ENCODE measurements at places on chromosomes 2 and 18. TPM values are rescaled to one million over a fixed set of nuclear protein-coding genes. Genes with fewer than 3 reads are reported as not detected.

DNA sequence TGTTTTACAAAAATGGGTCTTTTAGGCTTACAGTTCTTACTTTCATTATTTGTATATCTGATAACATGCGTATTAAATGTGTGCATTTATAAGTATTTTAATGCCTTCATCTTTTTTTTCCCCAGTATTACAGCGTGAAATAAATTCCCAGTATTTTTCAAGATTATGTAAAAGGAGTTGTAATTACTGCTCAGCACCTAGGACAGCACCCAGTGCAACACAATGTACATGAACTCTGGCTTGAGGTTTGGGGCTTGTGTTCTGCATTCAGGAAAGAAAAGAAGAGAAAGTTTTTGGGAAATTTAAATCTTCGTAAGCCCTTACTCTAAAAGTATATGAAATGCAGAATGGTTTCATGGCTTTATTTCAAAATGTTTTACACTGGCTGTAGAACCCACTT is 16.7 kb downstream of the ZNF638 start:
- no peaks in the 10 kb centered on the region for H3K27me3 ChIP-seq
- no peak overlapping the region for H3K27ac ChIP-seq
- no peaks in the 10 kb centered on the region for H3K4me1 ChIP-seq
- H3K4me3 ChIP-seq = no peak overlapping the region
- H3K36me3 ChIP-seq = peaks cover 34% of the 10 kb centered on the region
- peak; percentile 20 for DNase-seq

GRCh38 chr2:54206596-54206995 is 49.4 kb downstream of the TSPYL6 start:
- no peaks in the 10 kb centered on the region for H3K36me3 ChIP-seq
- H3K4me1 ChIP-seq = no peaks in the 10 kb centered on the region
- H3K27me3 ChIP-seq = no peaks in the 10 kb centered on the region
- peak; percentile 10 for DNase-seq
- no peak overlapping the region for H3K4me3 ChIP-seq

- DNase-seq = no peak
- H3K27ac ChIP-seq = no peak overlapping the region
- H3K4me3 ChIP-seq = no peak overlapping the region
- no peaks in the 10 kb centered on the region for H3K36me3 ChIP-seq
- H3K27me3 ChIP-seq = no peaks in the 10 kb centered on the region
Observed at GRCh38 chr18:11046140-11046539, 103.2 kb downstream of the PIEZO2 start.

GRCh38 chr2:230779126-230779525 is 66.5 kb downstream of the CAB39 start:
- H3K27ac ChIP-seq = no peak overlapping the region
- H3K4me3 ChIP-seq = no peak overlapping the region
- no peaks in the 10 kb centered on the region for H3K36me3 ChIP-seq
- no peak for DNase-seq
- H3K27me3 ChIP-seq = no peaks in the 10 kb centered on the region

PPIG gene
- 55.4 TPM for total RNA-seq

DNA sequence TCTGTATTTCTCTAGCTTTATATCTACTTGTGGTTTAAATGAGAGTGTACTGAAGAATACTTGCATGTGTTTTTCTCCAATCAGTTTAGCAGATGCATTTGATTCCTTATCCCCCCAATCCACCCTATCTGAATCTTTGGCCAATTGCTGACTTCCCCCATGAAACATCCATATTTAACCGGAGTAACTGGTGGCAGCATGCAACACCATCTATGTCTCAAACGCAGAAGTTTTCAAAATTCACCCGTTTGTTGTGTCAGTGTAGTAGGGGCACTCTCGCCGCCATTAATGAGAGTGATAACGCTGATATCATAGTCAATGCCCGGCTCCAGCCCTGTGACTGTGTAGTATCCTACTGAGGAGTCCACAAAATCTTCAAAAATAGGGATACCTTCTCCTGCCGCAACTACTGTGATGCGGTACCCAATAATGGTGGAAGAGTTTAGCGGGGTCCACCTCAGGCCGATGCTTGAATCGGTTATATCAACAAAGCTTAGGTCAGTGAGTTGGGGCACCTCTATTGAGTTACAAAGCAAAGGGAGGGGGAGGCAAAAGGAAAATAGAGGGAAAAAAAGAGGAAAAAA is 43.1 kb downstream of the FN1 start:
- no peak overlapping the region for H3K27ac ChIP-seq
- no peak for DNase-seq

- peaks cover 66% of the 10 kb centered on the region for H3K4me1 ChIP-seq
- H3K4me3 ChIP-seq = no peak overlapping the region
- no peak overlapping the region for H3K27ac ChIP-seq
- peaks cover 64% of the 10 kb centered on the region for H3K27me3 ChIP-seq
- DNase-seq = no peak
Observed at GRCh38 chr18:48929941-48930713, 20.6 kb downstream of the SMAD7 start.

- no peaks in the 10 kb centered on the region for H3K36me3 ChIP-seq
- DNase-seq = no peak
- peak overlapping the region; percentile 74 for H3K27ac ChIP-seq
- peaks cover 14% of the 10 kb centered on the region for H3K4me1 ChIP-seq
- H3K27me3 ChIP-seq = no peaks in the 10 kb centered on the region
Observed at GRCh38 chr2:196233021-196233804, 61.8 kb upstream of the STK17B start.

DNA sequence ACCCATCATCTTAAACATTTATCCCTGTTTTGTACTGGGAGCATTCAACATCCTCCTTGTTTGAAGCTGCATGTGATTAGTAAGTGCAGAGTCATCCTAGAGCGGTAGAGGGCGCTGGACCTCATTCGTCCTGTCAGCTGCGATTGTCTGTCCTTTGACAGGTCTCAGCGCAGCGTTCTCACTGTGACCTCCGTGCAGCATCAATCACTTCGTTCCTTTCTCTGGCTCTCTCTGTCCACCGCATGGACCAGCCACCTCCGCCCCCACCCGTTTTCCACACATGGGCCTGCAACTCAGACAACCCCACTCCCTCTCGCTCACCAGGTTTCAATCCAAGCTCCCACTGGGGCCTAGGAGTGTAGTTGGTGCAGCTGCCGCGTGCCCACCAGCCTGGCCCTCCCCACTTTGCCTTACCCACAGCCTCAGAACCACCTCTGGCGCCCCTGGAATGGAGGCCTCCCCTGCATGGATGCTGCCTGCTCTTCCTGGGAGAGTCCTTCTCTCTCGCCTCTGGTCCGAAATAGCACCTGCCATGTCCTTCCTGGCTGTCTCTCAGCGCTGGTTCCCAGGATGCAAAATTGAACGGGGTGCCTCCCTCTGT is 90.5 kb downstream of the NDUFA10 start:
- DNase-seq = peak; percentile 57
- no peaks in the 10 kb centered on the region for H3K27me3 ChIP-seq
- H3K4me3 ChIP-seq = no peak overlapping the region
- no peaks in the 10 kb centered on the region for H3K36me3 ChIP-seq
- no peak overlapping the region for H3K27ac ChIP-seq

DNA sequence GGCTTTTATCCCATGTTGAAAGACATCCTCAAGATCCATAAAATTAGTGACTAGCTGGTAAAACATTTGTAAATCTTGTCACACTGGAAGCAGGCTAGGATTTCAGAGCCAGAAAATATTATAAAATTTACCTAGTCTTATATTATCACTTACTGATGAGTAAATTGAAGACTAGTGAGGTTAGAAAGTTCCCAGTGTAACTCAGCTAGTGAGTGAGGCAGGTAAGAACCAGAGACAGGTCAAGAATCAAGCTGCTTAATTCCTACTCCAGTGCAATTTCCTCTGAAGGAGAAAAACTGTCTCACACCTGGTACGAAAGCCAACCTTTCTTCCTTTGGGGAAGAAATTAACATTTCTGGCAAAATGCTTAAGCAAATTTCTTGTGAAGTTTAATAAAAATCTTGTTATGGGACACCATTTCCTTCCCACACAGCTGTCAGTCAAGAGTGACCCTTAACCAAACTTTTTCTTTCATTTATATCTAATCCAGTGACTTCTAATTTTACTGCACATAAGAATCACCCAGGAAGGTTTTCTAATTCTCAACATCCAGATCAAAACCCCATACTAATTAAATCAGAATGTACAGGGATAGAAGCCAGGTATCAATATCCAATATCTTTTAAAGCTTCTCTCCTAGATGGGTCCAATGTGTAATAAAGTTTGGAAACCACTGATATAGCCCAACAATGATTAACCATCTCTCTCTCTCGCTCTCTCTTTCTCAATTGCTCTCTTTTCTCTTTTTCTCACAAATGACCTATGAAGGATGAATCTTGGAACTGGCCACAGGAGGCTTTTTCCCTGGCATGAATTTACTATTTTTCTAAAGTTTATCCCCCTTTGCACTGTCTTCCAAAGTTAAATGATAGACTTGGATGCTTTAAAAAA is 264.3 kb upstream of the SLC39A10 start:
- no peaks in the 10 kb centered on the region for H3K27me3 ChIP-seq
- H3K36me3 ChIP-seq = no peaks in the 10 kb centered on the region
- DNase-seq = no peak
- no peaks in the 10 kb centered on the region for H3K4me1 ChIP-seq
- no peak overlapping the region for H3K4me3 ChIP-seq

GRCh38 chr18:23363865-23364570 is 89.1 kb upstream of the RIOK3 start:
- no peak for DNase-seq
- no peak overlapping the region for H3K27ac ChIP-seq
- no peaks in the 10 kb centered on the region for H3K36me3 ChIP-seq
- H3K4me3 ChIP-seq = no peak overlapping the region

- H3K27me3 ChIP-seq = no peaks in the 10 kb centered on the region
- H3K27ac ChIP-seq = no peak overlapping the region
- DNase-seq = no peak
- H3K36me3 ChIP-seq = peaks cover 16% of the 10 kb centered on the region
- H3K4me1 ChIP-seq = no peaks in the 10 kb centered on the region
- no peak overlapping the region for H3K4me3 ChIP-seq
Observed at GRCh38 chr2:218576854-218577253, 8.2 kb downstream of the CNOT9 start.

DNA sequence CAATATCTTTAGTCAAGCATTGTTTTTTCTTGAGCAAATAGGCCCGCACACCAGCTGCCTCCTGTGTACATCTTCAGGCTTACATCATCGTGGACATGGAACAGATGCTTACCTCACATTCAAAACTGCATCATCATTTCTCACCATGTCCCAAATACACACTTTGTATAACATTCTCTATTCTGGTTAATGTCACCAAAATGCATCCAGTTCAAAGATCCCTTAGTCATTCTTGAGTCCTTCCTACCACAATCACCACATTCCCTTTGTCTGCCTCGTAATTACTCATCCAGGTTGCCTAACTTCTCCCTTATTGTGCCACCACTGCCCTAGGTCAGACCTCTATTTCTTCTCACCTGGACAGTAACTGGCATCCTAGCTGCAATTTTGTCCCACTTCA is 373.7 kb upstream of the GALNT5 start:
- no peaks in the 10 kb centered on the region for H3K27me3 ChIP-seq
- no peaks in the 10 kb centered on the region for H3K36me3 ChIP-seq
- no peak for DNase-seq
- H3K4me1 ChIP-seq = no peaks in the 10 kb centered on the region
- no peak overlapping the region for H3K27ac ChIP-seq

- H3K4me3 ChIP-seq = no peak overlapping the region
- peaks cover 7% of the 10 kb centered on the region for H3K4me1 ChIP-seq
- no peak overlapping the region for H3K27ac ChIP-seq
Observed at GRCh38 chr2:237060534-237061312, 25.0 kb upstream of the COPS8 start.

EIF5B gene
- 13.2 TPM for total RNA-seq

- H3K36me3 ChIP-seq = no peaks in the 10 kb centered on the region
- no peaks in the 10 kb centered on the region for H3K27me3 ChIP-seq
- no peak overlapping the region for H3K4me3 ChIP-seq
- H3K4me1 ChIP-seq = no peaks in the 10 kb centered on the region
Observed at GRCh38 chr2:216243026-216243425, 129.3 kb downstream of the MARCHF4 start.

- DNase-seq = no peak
- H3K27me3 ChIP-seq = no peaks in the 10 kb centered on the region
- no peak overlapping the region for H3K4me3 ChIP-seq
- no peaks in the 10 kb centered on the region for H3K36me3 ChIP-seq
Observed at GRCh38 chr18:26489881-26490280, 58.5 kb downstream of the KCTD1 start.

DNA sequence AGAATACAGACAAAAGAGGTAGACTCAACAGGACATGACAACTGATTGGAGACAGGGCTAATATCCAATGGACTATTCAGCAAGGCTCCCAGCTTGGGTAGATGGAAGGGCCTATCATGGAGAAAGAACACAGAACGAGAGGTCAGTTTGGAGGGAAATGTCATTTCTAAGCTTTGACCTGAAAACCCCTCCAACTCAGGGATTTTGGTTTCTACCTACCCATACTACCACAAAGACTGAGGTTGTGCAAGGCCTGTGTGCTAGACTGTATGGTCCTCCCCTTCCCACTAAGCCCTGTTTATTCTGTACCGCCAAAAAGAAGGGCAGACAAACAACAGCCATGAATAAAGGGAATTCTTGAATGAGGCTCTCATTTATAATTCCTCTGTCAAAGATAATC is 288.9 kb downstream of the ZNF385B start:
- H3K27me3 ChIP-seq = no peaks in the 10 kb centered on the region
- no peak overlapping the region for H3K27ac ChIP-seq
- H3K36me3 ChIP-seq = no peaks in the 10 kb centered on the region
- H3K4me3 ChIP-seq = no peak overlapping the region
- no peaks in the 10 kb centered on the region for H3K4me1 ChIP-seq

DNA sequence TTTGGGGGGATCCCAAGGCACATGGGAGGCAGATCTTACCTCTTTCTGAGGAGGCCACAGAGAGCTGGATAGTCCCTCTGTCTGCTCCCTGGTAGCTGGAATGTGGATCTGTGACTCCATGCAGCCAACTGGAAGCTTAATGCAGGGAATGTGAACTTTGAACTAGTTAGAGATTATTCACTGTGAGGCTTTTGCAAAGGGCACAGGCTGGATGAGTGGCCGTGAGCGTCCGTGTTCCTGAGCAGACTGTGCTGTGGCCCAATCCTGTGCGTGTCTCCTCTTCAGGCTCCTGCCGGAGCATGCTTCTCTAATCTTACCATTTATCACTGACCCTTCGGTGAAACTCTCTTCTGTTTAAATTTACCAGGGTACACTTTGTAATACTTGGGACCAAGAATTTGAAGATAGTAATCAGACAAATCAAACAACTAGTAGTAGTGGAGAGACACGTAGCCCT is 187.6 kb downstream of the PTPRM start:
- no peaks in the 10 kb centered on the region for H3K36me3 ChIP-seq
- H3K27ac ChIP-seq = no peak overlapping the region
- no peak overlapping the region for H3K4me3 ChIP-seq
- no peak for DNase-seq
- peaks cover 36% of the 10 kb centered on the region for H3K4me1 ChIP-seq
- H3K27me3 ChIP-seq = no peaks in the 10 kb centered on the region

CYS1 gene
- total RNA-seq = 0.19 TPM

- H3K27me3 ChIP-seq = no peaks in the 10 kb centered on the region
- no peak overlapping the region for H3K27ac ChIP-seq
- H3K36me3 ChIP-seq = no peaks in the 10 kb centered on the region
Observed at GRCh38 chr2:368386-368785, 80.5 kb upstream of the ALKAL2 start.

GRCh38 chr2:68970566-68971265 is 3.7 kb upstream of the GKN1 start:
- no peaks in the 10 kb centered on the region for H3K4me1 ChIP-seq
- no peak overlapping the region for H3K27ac ChIP-seq
- H3K36me3 ChIP-seq = no peaks in the 10 kb centered on the region

Data from thymus (tissue), 14 donors.